ENCODE measurements at places on chromosomes 2 and 18.

DNA sequence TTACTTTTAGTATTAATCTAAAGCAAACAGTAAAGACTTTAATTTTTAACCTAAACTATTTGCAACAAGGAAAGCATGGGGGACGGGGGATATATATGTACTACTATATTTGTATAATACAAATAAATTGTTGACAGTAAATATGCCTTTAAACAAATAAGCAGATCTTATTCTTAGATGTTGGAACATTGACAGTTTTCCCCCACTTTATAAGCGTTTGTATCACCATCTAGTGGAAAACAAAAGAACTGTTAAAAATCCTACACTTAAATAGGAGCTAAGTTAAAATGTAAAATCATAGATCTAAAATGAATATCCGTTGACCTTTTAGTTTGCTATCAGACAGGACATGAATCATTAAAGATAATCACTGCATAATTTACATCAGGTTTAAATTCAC, 50.0 kb downstream of the RBBP8 start:
- peak; percentile 10 for DNase-seq

- no peak for DNase-seq
Observed at GRCh38 chr2:191187105-191187829, 36.5 kb upstream of the STAT4 start.

GRCh38 chr2:150977296-150977695, 284.4 kb downstream of the RBM43 start:
- no peak for DNase-seq

GRCh38 chr18:61155586-61155985, 177.6 kb upstream of the CDH20 start:
- no peak for DNase-seq

GRCh38 chr2:239283961-239284795, 116.6 kb downstream of the HDAC4 start:
- no peak for DNase-seq

- no peak for DNase-seq
Observed at GRCh38 chr2:44932079-44932478, 9.4 kb upstream of the SIX3 start.

DNA sequence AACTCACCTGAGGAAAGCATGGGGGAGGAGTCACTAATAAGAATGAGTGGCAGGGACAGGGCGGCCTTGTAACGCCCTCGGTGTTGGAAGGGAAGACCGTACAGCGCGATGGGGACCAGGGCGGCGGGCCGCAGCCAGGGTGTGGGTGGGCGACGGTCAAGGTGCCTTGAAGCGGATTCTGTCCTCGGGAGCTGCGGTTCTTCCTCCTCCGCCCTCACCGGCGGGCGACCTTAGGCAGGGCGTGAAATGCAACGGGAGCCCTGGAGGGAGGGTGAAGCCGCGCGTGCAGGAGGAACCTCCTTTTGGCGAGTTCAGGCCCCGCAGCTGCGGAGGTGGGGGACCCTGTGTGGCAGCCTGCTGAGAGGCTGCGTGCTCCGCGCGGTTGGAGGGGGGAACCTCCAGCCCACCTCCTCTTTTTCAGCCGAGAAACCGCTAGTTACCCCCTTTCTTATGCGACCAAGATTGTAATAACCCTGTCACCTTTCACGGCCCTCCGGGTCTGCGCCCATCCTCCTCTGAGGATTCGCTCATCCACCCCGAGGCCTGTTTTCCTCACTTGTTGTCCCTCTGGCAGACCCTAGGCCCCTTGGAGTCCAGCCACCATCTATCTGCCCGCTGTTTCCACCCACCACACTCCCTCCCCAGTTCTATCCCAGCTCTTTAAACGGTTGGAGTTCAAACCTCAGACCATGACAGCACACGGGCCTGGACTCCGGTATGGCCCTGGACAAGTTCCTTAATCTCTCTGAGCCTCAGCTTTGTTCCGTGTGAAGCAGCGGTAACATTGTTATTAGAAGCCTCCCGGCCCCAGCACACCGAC, 823 bp upstream of the RNU2-63P start:
- DNase-seq = no peak

GRCh38 chr18:46920067-46920466, 2.7 kb downstream of the KATNAL2 start:
- no peak for DNase-seq

GRCh38 chr2:20667531-20668401, 822 bp downstream of the GDF7 start:
- DNase-seq = no peak

DNA sequence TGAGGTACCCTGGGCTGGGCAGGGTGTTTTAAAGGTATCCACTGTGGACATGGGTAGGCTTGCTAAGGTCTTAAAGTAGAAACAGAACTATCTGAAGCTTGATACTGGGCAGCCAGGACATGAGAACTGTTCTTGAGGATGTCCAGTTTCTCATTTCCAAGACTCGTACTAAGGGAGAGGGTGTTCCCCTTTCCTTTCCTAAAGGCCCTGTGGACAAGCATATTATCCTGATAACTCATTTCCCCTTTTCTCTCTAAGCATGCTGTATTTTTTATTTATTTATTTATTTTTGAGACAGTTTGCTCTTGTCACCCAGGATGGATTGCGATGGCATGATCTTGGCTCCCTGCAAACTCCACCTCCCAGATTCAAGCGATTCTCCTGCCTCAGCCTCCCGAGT, 273.6 kb downstream of the PRKCE start:
- DNase-seq = no peak

DNA sequence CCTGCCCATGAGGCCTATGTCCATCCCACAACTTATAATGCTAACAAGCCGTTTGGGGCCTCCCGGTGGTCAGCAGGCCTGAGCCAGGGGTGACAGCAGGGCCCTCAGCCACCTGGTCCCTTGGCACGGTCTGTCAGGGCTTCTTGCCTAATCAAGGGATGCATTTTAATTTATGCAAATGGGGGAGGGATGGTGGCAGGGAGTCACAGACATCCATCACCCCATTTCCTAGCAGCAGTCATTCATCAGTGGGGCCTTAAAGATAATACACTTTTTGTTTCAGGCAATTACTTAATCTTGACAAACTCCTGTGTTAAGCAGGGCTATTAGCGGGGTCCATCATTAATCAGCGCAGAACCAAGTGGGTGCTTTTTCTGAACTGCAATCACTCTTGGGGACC, 174.5 kb downstream of the GLI2 start:
- DNase-seq = no peak

DNA sequence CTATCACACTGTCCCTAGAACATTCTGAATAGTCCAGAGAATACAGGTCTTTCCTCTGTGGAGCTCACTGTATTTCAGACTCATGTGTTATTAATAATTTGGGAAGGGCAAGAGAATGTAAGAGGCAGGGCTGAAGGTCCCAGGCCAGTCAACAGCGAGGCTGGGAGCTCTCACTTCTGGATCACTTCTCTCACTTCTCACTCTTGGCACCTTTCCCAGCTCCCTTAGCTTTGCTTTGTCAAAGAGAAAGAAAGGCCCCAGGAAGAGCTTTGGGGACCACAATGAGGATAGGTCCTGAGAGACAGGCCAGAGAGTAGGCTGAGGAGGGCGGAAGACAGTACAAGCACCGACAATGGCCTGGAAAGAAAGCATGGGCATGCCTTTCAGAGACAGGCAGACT, 11.2 kb downstream of the EFR3B start:
- no peak for DNase-seq

DNA sequence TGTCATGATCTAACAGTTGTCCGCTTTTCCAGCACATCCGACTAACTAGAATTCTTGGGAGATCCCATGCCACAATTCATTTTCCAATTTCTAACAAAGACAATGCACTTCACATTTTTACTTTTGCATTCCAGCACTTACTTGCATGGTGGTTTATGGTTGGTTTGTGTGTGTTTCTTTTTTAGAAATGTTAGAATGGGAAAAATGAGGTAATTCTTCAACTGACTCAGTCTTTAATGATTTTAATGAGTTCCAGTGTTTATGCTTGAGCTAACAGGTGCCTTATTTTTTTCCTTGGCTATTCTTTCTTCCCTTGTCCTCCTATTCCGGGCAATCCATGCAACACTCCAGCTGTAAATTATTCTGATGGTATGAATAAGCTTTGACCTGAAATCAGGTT, 46.4 kb downstream of the SLC8A1 start:
- no peak for DNase-seq

GRCh38 chr2:126858991-126859390, 39.7 kb upstream of the TEX51 start:
- no peak for DNase-seq

GRCh38 chr2:212015588-212015987, 523.0 kb downstream of the ERBB4 start:
- DNase-seq = no peak

DNA sequence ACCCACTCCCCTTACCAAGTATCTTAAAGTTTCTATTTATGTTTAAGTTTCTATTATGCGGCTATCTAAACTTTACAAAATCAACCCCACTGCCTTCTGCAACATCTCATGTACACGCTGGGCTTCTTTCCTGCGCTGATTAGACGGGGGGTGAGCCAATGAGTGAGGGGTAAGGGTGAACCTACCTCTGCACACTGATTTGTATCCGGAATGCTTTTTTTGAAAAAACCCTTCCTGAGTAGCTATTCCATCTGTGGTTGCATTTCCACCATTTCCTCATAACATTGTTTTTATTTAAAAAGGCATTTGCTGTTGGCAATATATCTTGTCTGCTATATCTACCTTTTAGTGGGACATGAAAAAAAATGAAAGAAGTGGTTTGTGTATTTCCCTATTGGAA, 6.3 kb downstream of the ALPG start:
- no peak for DNase-seq

DNA sequence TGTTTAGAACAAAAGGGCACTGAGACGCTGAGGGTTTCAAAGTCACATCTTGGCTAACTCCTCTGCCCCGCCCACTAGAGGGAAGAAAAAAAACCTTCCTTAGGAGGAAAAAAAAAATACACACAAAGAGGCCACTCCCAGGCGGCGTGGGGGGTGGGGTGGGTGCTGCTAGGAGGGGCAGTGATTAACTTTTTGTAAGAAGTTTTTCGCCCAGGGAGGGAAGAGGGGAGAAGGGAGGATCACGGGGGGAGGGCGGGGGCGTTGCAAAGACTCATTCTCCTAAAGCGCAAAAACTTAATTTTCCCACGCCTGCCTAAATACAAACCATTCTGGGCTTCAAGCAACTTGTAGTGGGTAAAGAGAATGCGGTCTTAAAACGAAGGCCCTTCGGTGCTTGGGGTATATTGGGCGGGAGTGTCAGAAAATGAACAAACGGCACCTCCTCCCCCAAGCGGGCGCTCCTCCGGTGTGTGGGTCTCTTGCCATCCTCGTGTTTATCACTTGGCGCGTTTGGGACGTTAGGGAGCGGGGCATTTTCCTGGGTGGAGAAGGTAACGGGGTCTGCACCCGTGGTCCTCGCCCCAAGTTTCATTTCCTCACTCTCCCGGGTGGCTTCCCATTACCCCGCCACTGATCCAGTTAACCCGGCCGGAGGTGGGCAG, 1.7 kb downstream of the CXCR4 start:
- peak; percentile 93 for DNase-seq

DNA sequence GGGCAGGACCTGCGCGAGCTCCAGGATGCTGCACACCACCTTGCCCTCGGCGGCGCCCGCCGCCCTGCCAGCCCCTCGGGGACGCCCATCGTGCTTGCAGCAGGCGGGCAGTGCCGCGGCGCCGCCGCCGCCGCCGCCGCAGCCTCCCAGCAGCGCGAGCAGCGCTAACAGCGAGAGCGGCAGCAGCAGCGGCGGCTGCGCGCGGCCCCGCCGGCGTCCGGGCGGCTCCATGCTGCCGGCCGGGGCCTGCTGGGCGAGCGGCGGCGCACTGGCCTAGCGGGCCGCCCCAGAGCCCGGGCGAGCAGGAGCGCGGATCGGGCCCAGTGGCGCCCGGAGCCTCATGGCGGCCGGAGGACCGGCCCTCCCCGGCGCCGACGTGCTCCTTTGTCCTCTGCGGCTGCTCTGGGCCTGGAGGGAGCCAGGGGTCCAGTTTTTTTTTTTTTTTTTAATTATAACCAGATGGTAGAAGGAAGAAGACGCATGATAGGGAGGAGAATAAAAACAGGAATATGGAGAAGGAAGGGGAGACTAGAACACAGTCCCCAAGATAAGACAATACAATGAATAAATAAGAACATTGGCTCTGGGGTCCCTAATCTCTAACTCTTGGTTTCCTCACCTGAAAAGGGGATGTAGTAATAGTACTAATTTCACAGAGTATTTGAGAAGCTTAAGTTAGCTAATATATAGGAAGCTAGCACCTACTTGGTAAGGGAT, 17.1 kb upstream of the ANKRD62 start:
- no peak for DNase-seq

GRCh38 chr2:241668354-241668753, 18.3 kb downstream of the DTYMK start:
- no peak for DNase-seq

DNA sequence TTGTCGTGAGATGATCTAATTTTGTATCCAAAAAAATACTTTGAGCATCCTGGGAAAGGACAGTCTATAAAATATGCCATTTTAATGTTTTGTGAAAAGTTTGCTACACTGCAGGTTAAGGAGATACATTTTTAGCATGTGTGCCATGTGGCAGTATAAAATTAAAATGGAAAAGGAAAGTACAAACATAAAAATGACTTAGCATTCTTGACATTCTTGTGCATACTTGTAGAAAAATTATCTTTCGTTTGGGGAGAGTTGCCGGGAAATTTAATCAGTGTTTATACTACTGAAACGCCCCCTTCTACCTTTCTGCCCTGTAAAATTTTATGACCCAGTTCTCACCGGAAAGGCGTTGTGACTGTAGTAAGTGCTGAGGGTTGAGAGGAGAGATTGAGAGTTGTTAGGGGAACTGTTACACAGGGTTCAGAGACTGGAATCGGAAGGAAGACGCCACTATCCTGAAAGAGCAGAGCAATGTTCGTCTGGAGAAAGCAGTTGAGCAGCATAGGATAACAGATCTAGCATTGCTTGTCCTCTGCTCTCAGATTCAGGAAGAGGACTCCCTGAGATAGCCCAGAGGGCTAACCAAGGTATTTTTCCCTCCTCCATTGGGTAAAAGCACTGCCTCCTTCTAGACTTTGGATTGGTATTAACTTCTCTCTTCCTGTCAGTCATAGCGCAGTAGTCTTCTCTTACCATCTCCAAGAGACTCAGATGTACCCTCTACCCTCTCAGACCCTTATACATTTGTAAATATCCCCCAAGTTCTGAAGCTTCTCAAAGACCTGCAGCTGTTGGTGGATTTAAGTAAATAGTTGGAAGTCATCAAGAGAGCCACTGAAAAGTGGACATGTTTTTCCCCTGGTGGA, 2.7 kb downstream of the CDH20 start:
- no peak for DNase-seq

DNA sequence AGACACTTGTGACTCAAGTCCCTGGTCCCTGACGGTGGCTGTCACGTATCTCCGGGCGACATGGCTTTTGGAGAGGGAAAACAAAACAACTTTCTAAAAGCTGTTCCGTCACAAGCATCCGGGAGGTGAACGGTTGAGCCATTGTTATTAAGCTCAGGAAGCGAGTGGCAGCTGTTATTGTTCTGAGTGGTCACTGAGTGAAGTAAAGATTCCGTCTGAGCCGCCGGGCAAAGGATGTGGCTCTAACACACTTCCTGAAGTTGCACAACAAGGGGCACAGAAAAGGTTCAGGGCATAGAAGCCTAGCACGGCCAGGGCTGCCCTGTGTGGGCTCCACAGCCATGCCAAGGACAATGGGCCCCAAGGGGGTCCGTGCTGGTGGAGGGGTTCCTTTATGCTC, 24.3 kb downstream of the INPP5D start:
- no peak for DNase-seq

- DNase-seq = no peak
Observed at GRCh38 chr18:9792565-9793245, 84.6 kb downstream of the RAB31 start.

- DNase-seq = no peak
Observed at GRCh38 chr18:69220529-69220928, 180.2 kb upstream of the DOK6 start.
